ENCODE measurements at places on chromosomes 13 and 19.

- no peak for DNase-seq
Observed at GRCh38 chr19:16252459-16253205, 54.9 kb downstream of the AP1M1 start.

GRCh38 chr19:34269489-34269888, 15.1 kb downstream of the GARRE1 start:
- no peak for DNase-seq

- DNase-seq = no peak
Observed at GRCh38 chr19:39820696-39821095, 13.3 kb downstream of the DYRK1B start.

DNA sequence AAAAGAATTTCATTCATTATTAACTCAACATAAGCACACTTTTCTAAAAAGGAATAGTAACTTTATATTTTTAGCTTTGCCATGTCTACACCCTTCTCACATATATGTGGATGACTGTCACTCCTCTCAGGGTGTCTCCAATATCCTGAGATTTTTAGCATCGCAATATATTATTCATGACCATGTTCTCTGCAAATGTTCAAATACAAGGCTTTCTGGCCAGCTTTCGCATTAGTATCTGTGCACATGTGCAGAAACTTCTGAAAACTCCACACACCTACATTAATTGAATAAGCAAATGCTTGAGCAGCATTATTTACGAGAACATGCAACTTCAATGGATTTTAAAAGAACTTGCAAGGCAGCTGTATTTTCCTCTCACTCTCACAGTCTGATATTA, 334.8 kb downstream of the PCDH9 start:
- DNase-seq = no peak

DNA sequence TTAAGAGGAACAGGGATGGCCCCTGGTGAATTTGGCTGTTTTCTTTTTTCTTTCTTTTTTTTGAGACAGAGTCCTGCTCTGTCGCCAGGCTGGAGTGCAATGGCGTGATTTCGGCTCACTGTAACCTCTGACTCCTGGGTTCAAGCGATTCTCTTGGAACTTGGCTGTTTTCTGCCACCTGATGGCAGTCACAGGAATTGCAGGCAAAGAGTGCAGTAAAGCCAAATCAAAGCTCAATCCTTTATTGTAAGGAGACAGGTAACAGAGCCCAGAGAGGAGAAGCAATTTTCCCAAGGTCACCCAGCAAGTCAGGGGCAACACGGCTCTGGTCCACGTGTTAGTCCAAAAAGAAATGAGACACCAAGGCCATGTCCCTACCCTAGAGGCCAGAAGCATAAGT, 6.2 kb downstream of the TINCR start:
- no peak for DNase-seq

GRCh38 chr13:58051396-58051795, 419.9 kb downstream of the PCDH17 start:
- DNase-seq = no peak

DNA sequence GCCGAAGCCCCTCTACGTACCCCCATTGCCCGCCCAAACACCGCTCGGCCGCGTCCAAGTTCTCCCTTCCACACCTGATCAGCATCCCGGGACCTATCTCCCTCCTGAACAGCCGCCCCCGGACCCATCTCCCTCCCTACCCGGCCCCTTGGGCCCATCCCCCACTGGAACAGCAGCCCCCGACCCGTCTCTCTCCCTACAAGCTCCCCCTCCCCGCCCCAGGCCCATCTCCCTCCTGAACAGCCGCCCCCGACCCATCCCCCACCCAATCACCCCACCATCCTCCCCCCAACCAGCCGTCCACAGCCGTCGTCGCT, 610 bp downstream of the ZSCAN1 start:
- no peak for DNase-seq

DNA sequence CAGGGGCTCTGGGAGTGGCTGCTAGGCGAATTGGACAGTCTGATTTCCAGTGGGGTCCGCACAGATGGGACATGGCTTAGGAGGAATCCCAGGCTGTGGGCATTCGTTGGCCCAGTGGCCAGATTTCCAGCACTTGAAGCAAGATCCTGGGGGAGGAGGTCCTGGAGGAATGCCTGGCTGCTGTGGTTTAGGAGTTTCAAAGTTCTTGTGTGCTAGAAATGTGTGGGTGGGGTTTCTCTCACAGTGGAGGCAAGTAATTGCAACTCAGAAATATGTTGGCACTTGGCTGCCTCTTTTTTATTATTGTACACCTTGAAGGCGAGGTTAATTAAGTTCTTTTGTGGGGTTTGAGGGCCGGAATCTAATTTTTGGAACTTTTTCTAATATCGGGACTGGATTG, 17.1 kb downstream of the IGFL3 start:
- no peak for DNase-seq

- no peak for DNase-seq
Observed at GRCh38 chr13:47420020-47420419, 523.2 kb upstream of the HTR2A start.

GRCh38 chr13:28100150-28101121, at the start of gene FLT3:
Gene FLT3, minus strand, starts transcription at chr13:28100576. Its CDS starts 66 bp downstream, at chr13:28100510.
- DNase-seq = no peak

- no peak for DNase-seq
Observed at GRCh38 chr13:23608701-23609413, 38.6 kb downstream of the TNFRSF19 start.

GRCh38 chr19:32105527-32106310, 239.7 kb upstream of the ZNF507 start:
- no peak for DNase-seq

GRCh38 chr13:74048756-74049155, 85.4 kb downstream of the KLF12 start:
- no peak for DNase-seq

DNA sequence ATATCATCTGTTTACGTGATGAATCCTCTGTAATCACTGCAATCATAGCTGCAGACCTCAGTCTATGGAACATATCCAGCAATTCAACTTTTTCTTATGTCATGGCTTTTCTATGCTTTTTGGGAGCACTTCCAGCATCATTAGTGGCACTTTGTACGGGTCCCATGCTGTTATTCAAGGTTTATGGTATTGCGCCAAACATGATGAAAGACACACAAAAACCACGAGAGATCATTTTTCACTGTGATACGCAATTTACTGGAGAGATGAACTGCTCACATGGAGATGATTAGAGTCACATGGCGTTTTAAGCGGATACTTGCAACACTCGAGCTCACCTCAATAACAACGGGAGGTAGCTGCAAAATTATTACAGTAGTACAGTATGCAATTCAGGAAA, 2101.7 kb upstream of the PCDH20 start:
- no peak for DNase-seq

GRCh38 chr13:113592571-113592970, 8.0 kb downstream of the TFDP1 start:
- peak; percentile 64 for DNase-seq

GRCh38 chr13:103883164-103883563, 816.9 kb upstream of the SLC10A2 start:
- DNase-seq = peak; percentile 72

- DNase-seq = no peak
Observed at GRCh38 chr19:926323-926588, 421 bp downstream of the ARID3A start.

GRCh38 chr19:9658769-9659168, 16.1 kb downstream of the ZNF562 start:
- no peak for DNase-seq

DNA sequence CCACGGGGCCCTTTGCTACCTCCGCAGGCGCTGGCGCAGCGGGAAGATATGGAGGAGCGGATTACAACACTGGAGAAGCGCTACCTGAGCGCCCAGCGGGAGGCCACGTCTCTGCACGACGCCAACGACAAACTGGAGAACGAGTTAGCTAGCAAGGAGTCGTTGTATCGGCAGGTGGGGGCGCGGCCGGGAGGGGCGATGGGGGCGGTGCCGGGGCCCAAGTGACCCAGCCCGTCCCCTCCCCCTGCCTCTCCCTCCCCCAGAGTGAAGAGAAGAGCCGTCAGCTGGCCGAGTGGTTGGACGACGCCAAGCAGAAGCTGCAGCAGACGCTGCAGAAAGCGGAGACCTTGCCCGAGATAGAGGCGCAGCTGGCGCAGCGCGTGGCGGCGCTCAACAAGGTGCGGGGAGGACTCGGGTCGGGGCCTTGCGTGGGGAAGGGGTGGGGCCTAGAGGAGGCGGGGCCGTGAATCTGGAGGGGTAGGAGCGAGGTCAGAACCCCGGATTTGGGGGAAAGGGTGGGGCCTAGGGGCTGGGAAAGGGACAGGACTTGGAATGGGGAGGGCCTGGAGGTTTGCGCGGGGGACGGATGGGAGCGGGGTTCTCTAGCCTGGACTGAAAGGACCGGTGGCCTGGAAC, 13.7 kb downstream of the PPFIA3 start:
- DNase-seq = no peak

- DNase-seq = no peak
Observed at GRCh38 chr13:32622827-32623226, 36.6 kb downstream of the PDS5B start.

- no peak for DNase-seq
Observed at GRCh38 chr19:2426611-2427428, 566 bp downstream of the TIMM13 start.

DNA sequence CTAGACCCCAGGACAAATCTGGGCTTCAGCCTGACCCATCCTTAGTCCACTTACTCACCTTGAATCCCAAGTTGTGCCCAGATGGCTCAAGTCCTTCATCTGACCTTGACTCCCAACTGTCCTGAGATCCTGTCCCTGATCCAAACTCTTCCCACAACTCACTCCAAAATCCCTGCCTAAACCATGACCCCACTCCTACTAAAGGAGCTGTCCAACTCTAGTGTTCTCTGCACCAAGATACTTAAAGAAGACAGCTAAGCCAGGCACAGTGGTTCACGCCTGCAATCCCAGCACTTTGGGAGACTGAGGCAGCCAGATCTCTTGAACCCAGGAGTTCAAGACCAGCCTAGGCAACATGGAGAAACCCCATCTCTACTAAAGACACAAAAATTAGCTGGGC, 8.5 kb downstream of the POU2F2 start:
- no peak for DNase-seq

GRCh38 chr13:24644036-24644435, 36.2 kb upstream of the ATP12A start:
- DNase-seq = no peak

GRCh38 chr19:47330466-47330869, 1.5 kb upstream of the C5AR2 start:
- DNase-seq = no peak

All from mesenteric fat pad (tissue), 1 donor.